Neural progenitor cell (in vitro differentiated cells): ENCODE measurements at places on chromosomes 16 and 17.

- no peak for DNase-seq
These were observed 86.2 kb downstream of the CRISPLD2 start for GRCh38 chr16:84905965-84906460.

DNA sequence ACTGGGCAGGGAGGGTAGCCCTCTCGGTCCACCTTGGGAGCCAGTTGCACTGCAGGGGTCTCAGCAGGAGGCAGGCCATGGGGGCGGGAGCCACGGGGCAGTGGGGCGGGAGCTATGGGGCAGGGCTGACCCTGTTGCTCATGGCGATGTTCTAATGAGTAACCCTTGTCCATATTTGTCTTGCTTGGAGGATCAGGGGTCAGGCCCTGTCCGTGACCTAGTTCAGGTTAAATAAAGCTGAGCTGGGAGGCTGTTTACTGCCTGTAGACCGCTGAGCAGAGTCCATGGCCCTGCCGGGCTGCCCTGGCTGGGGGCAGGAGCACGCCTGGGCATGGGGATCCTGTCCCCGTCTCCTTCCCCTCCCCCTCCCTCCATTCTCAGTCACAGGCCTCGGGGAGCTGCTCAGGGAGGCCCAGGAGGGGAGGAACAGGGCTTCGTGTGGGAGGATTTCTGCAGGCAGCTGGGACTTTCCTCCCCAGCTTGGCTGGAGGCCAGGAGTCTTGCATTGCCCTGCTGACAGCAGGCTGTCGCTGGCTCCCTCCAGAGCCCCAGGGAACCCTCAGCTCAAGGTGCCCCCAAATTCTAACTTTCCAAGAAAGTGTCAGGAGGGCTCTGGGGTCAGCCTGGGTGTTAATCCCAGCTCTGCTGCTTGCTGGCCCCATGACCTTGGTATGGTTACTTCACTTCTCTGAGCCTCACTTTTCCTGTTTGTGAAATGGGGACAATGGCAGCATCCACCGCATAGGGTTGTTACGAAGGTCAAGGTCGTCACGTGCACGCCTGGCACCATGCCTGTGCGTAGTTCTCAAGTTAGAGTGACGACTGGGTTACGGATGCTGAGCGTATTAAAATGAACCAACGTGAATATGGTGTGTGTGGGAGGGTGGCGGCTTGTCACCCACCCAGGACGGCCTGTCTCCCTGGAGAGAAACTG, 6.1 kb upstream of the SERPINF2 start:
- no peak for DNase-seq

- no peak for DNase-seq
These were observed 29.3 kb downstream of the UNC13D start for GRCh38 chr17:75814900-75815373.

DNA sequence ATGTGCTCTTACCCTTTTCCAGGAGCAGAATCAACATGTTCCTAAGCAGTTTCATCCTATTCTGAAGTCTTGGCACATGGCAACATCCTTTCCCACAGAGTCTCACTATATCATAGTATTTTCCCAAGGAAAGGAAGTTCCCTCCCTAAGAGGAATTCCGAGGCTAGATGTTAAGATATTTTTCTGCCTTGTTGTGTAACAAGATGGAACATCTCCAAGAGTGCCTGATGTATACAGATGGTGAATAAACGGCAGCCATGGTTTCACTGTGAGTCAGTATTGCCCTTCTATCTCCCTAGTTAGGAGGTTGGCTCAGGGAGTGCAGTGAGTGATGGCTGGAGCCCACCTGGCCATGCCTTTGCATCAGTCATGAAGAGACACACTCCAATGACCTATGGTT, 48.2 kb downstream of the SPACA3 start:
- no peak for DNase-seq

GRCh38 chr16:88892065-88892464, 25.6 kb upstream of the PABPN1L start:
- no peak for DNase-seq

GRCh38 chr17:63405741-63406261, 40.3 kb downstream of the CYB561 start:
- peak; percentile 75 for DNase-seq

DNA sequence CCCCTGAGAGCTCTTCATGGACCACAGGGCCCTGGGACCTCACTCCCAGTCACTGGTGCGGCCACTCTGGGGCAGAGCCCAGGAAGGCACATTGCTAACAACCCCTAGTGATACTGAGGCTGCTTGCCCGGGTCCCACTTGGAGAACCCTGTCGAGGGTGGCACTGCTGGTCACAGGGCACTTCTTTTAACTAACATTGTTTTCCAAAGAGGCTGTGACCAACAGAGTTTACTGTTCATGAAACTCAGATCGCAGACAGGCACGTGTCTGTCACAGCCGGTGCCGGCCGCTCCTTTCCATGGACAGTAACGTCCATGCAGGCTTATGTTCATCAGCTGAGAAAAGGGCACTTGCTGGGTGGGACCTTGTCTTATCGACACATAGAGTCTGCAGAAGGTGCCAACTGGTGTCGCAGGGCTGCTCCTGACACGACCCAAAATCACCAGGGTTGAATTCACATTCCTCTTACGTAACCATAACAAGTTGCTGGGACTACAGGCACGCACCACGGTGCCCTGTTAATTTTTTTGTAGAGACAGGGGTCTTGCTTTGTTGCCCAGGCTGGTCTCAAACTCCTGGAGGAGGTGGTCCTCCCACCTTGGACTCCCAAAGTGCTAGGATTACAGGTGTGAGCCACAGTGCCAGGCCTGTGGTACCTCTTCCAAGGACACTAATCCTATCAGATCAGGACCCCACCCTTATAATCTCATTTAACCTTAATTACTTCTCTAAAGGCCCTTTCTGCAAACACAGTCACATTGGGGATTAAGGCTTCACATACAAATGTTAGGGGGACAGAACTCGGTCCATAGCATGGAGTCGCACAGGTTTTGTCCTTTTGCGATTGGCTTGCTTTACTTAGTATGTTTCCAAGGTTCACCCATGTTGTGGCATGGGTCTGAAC, 1.2 kb upstream of the ZC3H18 start:
- DNase-seq, result no peak

DNA sequence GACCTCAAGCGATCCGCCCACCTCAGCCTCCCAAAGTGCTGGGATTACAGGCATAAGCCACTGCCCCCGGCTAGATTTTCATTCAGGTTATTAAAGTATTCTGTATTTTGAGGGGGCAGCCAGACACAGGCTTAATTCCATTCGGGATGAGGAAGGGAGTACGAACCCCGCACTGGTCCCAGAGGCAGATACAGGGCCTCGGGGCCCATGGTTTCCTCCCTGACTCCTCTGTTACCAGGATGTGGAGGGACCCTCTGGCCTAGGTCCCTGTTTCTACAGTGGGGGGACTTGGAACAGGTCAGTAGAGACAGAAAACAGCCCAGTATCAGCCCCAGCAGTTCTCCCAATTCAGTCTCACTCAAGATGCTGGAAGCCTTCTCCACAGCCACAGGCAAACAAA, 42.0 kb downstream of the PECAM1 start:
- no peak for DNase-seq

DNA sequence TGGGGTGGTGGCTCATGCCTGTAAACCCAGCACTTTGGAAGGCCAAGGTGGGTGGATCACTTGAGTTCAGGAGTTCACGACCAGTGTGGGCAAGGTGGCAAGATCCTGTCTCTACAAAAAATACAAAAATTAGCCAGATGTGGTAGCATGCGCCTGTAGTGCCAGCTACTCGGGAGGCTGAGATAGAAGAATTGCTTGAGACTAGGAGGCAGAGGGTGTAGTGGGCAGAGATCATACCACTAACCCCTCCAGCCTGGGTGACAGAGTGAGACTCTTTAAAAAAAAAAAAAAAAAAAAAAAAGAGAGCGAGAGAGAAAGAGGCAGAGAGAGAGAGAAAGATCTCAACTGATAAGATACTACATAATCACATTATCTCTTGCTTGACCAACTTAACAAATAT, 45.9 kb downstream of the KANSL1 start:
- no peak for DNase-seq

DNA sequence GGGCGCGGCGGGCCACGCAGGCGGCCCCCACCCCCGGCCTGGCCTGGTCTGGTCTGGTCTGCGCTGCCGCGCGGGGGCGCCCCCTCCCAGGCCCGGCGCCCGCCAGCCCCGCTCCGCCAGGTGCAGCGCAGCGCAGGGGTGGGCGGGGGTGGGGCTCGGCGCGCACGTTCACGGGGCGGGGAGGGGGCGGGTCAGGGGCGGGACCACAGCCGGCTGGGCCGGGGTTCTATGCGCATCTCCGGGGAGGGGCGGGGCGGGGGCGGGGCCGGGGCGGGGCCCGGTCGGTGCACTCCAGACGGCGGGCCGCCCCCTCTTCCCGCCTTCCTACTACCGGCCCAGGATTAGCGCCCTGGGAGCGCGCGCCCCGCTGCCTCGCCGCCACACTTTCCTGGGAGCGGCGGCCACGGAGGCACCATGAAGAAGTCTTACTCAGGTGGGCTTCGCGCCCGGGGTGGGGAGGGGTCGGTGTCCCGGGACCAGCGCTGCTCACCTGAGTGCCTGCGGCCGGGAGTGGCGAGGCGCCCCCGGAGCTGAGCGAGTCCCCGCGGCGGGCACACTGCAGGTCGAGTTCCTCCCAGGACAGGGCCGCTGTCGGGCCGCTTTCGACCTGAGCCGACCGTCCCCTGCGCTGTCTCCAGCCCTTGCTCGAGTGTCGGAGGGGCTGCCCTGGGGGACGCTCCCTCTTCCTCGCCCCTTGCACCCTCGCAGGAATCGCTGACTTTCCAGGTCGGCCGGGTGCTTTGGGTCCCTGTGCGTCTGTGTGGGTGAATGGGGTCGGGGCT, 140.5 kb downstream of the SEC14L1 start:
- peak; percentile 88 for DNase-seq
